PC-9 (cell line): ENCODE measurements at places on chromosomes 6 and 20. TPM values are rescaled to one million over a fixed set of nuclear protein-coding genes. Genes with fewer than 3 reads are reported as not detected.

- peaks cover 7% of the 10 kb centered on the region for H3K4me1 ChIP-seq
- peaks cover 7% of the 10 kb centered on the region; the same call in 1 of the 2 replicates for H3K36me3 ChIP-seq
- H3K27me3 ChIP-seq, result no peaks in the 10 kb centered on the region
- peak overlapping the region; percentile 99 for H3K4me3 ChIP-seq
- peak; percentile 49 for DNase-seq
Observed at GRCh38 chr20:49186535-49187329, 1.4 kb downstream of the STAU1 start.

DNA sequence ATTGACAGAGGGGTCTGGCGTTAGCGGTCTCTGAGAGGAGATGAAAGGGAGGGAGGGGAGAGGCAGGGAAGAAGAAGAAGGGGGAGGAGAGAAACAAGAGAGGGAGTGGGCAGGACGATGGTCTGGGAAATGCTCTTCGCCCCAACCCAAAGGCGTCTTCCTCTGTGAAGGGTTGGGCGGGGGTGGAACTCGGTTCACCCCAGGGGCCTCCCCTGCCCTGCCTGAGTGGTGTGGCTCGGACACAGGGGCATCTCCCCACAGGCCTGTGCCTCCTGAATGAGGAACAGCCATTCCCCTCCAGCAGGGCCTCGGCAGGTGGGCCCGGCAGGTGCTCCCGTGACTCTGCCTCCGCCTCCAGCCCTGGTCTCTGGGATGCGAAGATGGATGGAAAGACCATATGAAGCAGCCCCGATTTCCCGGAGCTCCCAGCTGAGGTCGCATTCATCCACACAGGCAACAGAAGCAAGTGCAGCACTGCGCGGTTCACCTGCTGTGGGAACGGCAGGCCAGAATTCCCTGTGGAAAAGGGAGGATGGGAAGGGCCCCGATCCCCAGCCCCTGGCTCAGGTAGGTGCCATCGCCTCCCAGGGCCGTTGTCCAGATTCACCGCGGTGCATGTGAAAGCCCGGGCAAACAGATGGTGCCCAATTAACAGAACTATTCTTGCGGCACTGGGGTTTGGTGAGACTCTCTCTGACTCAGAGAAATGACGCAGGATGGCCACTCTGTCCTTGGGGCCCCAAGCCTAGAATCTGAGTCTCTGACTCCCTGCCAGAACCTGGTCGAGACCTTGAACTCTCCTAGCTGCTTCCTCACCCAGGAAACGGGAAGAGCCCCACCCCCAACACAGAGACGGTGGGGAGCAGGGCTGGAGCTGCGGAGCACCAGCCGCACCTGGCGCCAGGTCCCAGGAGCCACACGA is 29.4 kb upstream of the RPS6KA2 start:
- no peaks in the 10 kb centered on the region for H3K36me3 ChIP-seq
- 0 out of 2 replicates have a peak, but pooled peaks cover 20% of the 10 kb centered on the region for H3K27me3 ChIP-seq
- no peak for DNase-seq
- no peaks in the 10 kb centered on the region for H3K4me1 ChIP-seq
- no peak overlapping the region for H3K27ac ChIP-seq

GRCh38 chr6:145042559-145042958 is 692.8 kb downstream of the EPM2A start:
- DNase-seq, result no peak
- H3K27me3 ChIP-seq, result no peaks in the 10 kb centered on the region
- H3K36me3 ChIP-seq, result no peaks in the 10 kb centered on the region
- no peak overlapping the region for H3K27ac ChIP-seq
- H3K4me3 ChIP-seq, result no peak overlapping the region
- no peaks in the 10 kb centered on the region for H3K4me1 ChIP-seq

GRCh38 chr6:104957301-104958177 is 632 bp downstream of the LIN28B start:
- no peak for DNase-seq
- no peaks in the 10 kb centered on the region for H3K27me3 ChIP-seq
- peak overlapping the region; percentile 38; the same call in 1 of the 2 replicates for H3K4me3 ChIP-seq
- H3K27ac ChIP-seq, result no peak overlapping the region
- H3K36me3 ChIP-seq, result no peaks in the 10 kb centered on the region

GRCh38 chr6:10742251-10742650 is 5.4 kb upstream of the TMEM14B start:
- H3K27ac ChIP-seq, result no peak overlapping the region
- 0 out of 2 replicates have a peak, but pooled peaks cover 4% of the 10 kb centered on the region for H3K4me1 ChIP-seq
- H3K36me3 ChIP-seq, result no peaks in the 10 kb centered on the region

GRCh38 chr6:87590990-87591389 is 1.1 kb downstream of the ORC3 start:
- no peaks in the 10 kb centered on the region for H3K27me3 ChIP-seq
- H3K27ac ChIP-seq, result no peak overlapping the region
- H3K4me3 ChIP-seq, result peak overlapping the region; percentile 75
- no peak for DNase-seq
- H3K36me3 ChIP-seq, result no peaks in the 10 kb centered on the region

GRCh38 chr20:50879649-50880550 is 51.3 kb downstream of the ADNP start:
- no peak for DNase-seq
- no peaks in the 10 kb centered on the region for H3K4me1 ChIP-seq
- H3K27me3 ChIP-seq, result no peaks in the 10 kb centered on the region
- no peaks in the 10 kb centered on the region for H3K36me3 ChIP-seq

DNA sequence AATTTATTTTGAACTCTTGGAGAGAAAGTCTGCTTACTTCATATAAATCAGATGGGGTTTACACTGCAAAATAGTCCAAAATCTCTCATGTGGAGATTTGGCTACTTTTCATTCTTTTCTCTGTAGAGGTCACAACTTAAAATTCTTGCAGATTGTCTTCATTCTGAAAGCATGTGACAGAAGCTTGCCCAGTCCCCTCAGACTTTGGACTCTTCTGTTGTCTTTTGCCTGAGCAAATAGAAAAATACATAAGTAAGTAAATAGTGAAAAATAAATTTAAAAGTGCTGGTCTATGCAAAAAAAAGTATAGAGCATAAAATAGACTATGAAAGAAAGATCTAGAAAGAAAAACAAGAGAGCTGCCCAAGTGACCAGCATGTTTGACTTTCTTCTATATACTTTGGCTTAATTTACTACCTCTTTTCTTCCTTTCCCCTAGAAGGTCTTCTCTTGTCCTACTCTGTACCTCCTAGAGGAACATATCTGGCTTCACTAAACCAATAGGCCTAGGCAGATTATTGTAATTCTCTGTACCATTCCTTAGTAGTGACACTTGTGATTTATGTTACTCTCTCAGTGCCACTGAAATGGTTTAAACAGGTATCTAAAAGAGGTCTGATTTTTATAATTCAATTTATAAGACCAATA is 260.9 kb downstream of the TENT5A start:
- no peak for DNase-seq
- no peaks in the 10 kb centered on the region for H3K27me3 ChIP-seq
- H3K4me3 ChIP-seq, result no peak overlapping the region
- no peaks in the 10 kb centered on the region for H3K4me1 ChIP-seq
- H3K36me3 ChIP-seq, result no peaks in the 10 kb centered on the region

GRCh38 chr6:168782187-168782751 is 341.3 kb downstream of the SMOC2 start:
- no peaks in the 10 kb centered on the region for H3K36me3 ChIP-seq
- no peak overlapping the region for H3K27ac ChIP-seq
- no peak for DNase-seq
- H3K4me1 ChIP-seq, result no peaks in the 10 kb centered on the region

GRCh38 chr20:57768519-57768918 is 58.7 kb upstream of the PMEPA1 start:
- no peak for DNase-seq
- H3K36me3 ChIP-seq, result no peaks in the 10 kb centered on the region
- H3K4me1 ChIP-seq, result peaks cover 25% of the 10 kb centered on the region
- H3K4me3 ChIP-seq, result no peak overlapping the region
- H3K27ac ChIP-seq, result no peak overlapping the region

GRCh38 chr6:87373377-87373776 is 28.8 kb downstream of the C6orf163 start:
- H3K27ac ChIP-seq, result no peak overlapping the region
- no peaks in the 10 kb centered on the region for H3K4me1 ChIP-seq
- no peak for DNase-seq
- no peak overlapping the region for H3K4me3 ChIP-seq
- no peaks in the 10 kb centered on the region for H3K36me3 ChIP-seq
- H3K27me3 ChIP-seq, result no peaks in the 10 kb centered on the region

GRCh38 chr6:93036835-93037234 is 382.5 kb downstream of the EPHA7 start:
- H3K27me3 ChIP-seq, result no peaks in the 10 kb centered on the region
- H3K36me3 ChIP-seq, result no peaks in the 10 kb centered on the region
- H3K4me1 ChIP-seq, result no peaks in the 10 kb centered on the region
- H3K27ac ChIP-seq, result no peak overlapping the region

GRCh38 chr6:51027283-51028065 is 208.8 kb downstream of the TFAP2B start:
- no peaks in the 10 kb centered on the region for H3K27me3 ChIP-seq
- H3K4me3 ChIP-seq, result no peak overlapping the region
- no peak overlapping the region for H3K27ac ChIP-seq
- no peaks in the 10 kb centered on the region for H3K36me3 ChIP-seq

DNA sequence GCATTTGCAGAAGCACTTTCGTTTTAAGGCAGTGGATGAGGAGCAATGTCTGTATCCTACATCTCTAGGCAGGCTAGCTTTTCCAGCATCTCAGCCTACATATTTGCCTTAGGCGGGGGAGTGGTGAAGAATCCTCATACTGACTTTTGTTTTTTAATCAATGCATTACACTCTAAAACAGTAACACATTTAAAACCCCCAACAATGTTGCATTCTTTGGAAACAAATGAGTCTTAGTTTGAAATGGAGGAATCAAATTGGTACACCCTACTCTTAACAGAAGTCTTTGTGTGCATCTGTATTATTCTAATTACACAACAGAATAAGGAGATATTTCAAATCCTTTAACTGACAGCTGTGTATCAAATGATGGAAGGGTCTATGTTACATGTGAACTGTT is 9.0 kb downstream of the NKAIN2 start:
- H3K27me3 ChIP-seq, result no peaks in the 10 kb centered on the region
- no peak overlapping the region for H3K4me3 ChIP-seq
- no peak for DNase-seq
- H3K27ac ChIP-seq, result no peak overlapping the region

DNA sequence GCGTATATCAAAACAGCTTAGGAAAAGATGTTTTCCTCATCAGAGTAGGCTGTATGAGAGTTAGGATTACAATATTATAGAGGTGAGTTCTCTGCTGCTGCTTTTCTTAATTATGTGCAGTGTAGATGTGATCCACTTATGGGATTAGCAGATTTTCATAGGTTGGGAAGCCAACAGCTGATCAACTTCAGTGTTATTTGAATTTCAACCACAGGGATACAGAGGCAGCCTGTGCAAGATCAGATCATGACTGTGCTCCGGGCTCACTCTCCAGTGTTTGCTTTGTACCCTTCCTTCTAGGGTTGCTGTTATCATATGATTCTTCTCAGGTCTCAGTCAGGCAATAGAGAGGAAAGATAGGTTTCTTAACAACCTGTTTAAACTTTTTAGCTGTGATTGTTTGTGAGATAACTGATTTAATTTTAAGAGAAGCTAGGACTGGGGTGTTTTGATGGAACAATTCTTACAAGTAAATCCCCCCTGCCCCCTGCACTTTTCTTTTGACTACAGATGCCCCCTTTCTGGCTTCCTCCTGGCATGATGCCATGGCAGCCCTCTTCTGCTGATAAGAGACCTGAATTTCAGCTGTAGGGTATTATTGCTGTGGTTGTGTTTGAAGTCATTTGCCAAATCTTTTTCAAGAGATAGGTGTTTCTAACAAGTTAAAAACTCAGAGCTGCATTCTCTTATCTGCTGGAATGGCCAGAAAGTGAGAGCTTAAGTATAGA is 8.5 kb downstream of the RNF8 start:
- DNase-seq, result no peak
- no peak overlapping the region for H3K4me3 ChIP-seq
- H3K27ac ChIP-seq, result no peak overlapping the region
- H3K36me3 ChIP-seq, result no peaks in the 10 kb centered on the region
- no peaks in the 10 kb centered on the region for H3K4me1 ChIP-seq

- peaks cover 67% of the 10 kb centered on the region for H3K27me3 ChIP-seq
- H3K27ac ChIP-seq, result no peak overlapping the region
- no peak for DNase-seq
- no peaks in the 10 kb centered on the region for H3K36me3 ChIP-seq
- no peak overlapping the region for H3K4me3 ChIP-seq
Observed at GRCh38 chr6:160956300-160957035, 35.1 kb upstream of the MAP3K4 start.

DNA sequence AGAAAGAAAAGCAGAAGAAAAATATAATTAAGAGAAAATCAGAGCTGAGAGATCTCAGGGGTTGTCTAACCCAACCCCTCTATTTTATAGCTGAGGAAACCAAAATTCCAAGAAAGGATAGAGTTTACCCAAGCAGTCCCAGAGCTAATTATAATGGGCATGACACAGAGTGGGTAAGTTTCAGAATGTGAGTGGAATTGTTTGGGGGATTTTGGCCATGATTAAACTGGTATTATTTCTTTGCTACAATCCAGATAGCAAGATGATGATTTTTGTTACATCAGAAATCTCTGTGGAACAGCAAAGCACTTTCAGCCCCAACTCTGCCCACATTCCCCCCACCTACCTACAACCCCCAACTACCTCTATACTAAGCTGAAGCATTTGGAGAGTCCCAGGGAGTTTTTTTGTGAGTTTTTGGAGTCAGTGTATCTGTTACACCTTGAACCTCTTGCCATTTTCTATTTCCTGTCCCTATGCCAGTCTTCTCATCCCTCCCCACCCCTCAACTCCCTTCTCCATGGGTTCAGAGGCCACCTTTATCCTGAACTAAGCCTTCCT is 24.7 kb downstream of the POFUT1 start:
- no peak overlapping the region for H3K4me3 ChIP-seq
- no peaks in the 10 kb centered on the region for H3K27me3 ChIP-seq
- H3K4me1 ChIP-seq, result no peaks in the 10 kb centered on the region
- no peak for DNase-seq

DNA sequence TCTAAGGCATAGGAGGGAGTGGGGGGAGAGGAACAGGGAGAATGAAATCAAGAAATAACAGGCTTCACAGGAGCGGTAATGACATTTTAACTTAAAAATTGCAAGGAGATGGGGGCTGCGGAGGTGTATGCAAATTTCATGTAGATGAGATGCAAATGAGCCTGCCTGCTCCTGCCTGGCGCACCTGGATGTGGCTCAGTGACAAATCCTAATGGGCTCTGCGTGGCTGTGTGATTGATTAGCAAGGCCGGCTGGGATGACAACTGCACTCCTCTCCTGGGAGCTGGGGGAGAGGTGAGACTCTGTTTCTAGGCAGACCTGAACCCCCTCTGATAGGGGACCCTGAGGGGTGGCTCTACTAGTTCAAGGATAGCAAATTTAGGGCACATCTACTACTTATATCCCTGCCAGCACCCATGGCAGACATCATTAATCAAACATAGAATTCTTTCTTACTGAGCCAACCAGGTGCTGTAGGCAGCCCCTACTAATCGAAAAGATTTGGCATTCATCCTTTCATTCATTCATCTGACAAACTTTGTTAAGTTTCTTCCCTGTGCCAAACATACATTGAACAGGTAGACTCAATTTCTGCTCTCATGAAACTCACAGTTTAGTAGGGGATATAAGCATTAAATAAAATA is 38.4 kb upstream of the TGM2 start:
- H3K36me3 ChIP-seq, result no peaks in the 10 kb centered on the region
- H3K27me3 ChIP-seq, result no peaks in the 10 kb centered on the region
- no peak overlapping the region for H3K27ac ChIP-seq

Gene CLVS2
- not detected in 2 replicates for total RNA-seq

Gene CEP57L1
- 17.2 and 18.3 TPM in 2 replicates for total RNA-seq

Gene MOG
- not detected in 2 replicates for total RNA-seq

Gene APMAP
- total RNA-seq, result 96.6 and 103 TPM in 2 replicates

Gene TAGAP
- 0.23 TPM in 1 of 2 replicates, not detected in the other for total RNA-seq

Gene C6orf15
- total RNA-seq, result 21.1 and 21.6 TPM in 2 replicates

Gene MEI4
- total RNA-seq, result not detected in 2 replicates

Gene PROKR2
- not detected in 2 replicates for total RNA-seq

Gene SPATA25
- total RNA-seq, result 5.2 and 6.3 TPM in 2 replicates

Gene HLA-DOA
- not detected in 2 replicates for total RNA-seq
